Activated CD4-positive, alpha-beta memory T cell treated with anti-CD3 and anti-CD28 coated beads for 36 hours (primary cell): ENCODE measurements at places on chromosomes 2 and 18. TPM values are rescaled to one million over a fixed set of nuclear protein-coding genes. Genes with fewer than 3 reads are reported as not detected.

DNA sequence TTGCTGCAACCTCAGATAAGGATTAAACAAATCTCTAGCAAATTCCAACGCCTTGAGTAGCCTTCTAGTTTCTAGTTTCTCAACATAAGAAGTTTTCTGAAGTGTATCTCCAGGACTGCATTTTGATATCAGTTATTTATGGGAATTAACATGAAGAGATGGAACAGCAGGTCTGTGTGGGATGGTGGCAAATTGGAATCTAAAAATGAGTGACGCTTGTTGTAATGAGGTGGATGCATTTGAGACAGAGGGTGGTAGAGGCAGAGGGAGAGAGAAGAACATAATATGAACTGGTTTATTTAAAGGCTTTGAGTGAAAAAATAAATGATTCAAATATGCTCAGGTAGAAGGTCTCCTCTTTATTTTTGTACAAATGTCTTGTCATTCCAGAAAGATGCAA lies 446.8 kb upstream of the GCFC2 start:
- no peak for DNase-seq

DNA sequence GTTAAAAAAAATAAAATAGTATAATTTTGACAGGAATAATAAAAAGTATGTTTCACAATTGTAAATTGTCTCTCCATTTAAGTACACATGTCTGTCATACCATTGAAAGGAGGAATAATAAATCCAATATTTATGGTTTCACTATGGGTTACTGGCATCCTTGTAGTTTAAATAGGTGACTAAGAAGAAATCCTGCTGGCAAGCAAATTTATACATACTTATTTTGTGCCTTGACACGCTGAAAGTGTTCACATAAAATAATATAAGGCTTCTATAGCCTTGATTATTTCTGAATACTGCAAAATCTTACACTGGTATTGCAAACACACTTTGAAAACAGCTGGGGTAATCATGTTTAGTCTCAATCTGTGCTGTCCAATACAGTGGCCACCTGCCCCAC lies 138.3 kb upstream of the ETAA1 start:
- DNase-seq = no peak

SPP2 gene
- total RNA-seq = not detected

UGT1A1 gene
- not detected for total RNA-seq

KCNS3 gene
- total RNA-seq = 0.19 TPM

GPR45 gene
- not detected for total RNA-seq

GRCh38 chr2:50649626-50650402 lies 382.1 kb downstream of the NRXN1 start:
- DNase-seq = no peak

CYP27A1 gene
- total RNA-seq = 0.10 TPM

DNA sequence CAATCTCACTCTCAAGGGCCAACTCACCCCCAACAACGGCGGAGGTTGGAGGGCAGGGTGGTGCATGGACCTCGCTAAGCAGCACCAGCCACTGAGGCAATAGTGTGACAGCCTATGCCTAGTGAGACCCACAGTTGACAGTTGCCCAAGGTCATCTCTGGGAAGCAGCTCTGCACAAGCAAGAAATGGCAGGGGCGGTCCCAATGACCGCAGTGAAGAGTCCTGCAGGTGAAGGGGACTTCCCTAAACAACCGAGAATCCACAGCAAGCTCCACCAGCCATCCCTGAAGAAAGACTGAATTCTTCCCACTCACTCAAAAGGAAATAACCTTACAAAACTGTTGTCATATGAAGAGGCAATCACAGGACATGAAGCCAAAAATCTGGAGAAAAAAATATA lies 313.4 kb upstream of the ID2 start:
- DNase-seq = no peak

STPG4 gene
- total RNA-seq = not detected

DNA sequence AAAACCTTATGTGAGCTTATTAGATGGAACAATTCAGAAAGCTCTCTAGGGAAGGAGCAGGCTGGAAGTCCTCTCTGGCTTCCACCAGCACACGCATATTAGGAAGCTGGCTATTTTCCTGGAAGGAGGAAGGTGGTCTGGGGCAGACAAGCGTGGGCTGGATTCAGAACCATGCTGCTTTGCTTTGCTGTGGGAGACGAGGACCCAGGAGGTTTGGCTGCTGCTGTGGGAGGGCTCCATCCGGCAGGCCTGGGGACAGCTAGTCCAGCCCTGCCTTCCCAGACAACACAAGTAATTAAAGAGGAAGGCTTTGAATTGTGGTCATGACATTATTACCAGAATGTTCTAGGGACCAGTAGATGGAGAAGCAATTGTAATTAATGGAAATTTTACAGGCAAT lies 238.8 kb upstream of the MYT1L start:
- DNase-seq = no peak

GRCh38 chr2:51597086-51597485 lies 565.2 kb upstream of the NRXN1 start:
- DNase-seq = no peak

DNA sequence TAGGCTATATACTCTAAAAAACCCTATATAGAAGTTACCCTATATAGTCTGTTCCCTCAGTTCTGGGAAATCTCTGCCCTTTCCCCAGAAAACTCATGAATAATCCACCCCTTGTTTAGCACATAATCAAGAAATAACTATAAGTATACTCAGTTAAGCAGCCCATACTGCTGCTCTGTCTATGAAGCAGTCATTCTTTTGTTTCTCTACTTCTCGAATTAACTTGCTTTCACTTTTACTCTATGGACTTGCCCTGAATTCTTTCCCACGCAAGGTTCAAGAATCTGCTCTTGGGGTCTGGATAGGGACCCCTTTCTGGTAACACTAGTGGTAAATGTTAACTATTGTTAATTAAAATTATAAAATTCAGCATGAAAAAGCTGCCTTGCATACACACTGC lies 17.4 kb upstream of the AP1S3 start:
- DNase-seq = no peak

- no peak for DNase-seq
These were observed 46.8 kb upstream of the RNU4ATAC start for GRCh38 chr2:121483846-121484245.

DNA sequence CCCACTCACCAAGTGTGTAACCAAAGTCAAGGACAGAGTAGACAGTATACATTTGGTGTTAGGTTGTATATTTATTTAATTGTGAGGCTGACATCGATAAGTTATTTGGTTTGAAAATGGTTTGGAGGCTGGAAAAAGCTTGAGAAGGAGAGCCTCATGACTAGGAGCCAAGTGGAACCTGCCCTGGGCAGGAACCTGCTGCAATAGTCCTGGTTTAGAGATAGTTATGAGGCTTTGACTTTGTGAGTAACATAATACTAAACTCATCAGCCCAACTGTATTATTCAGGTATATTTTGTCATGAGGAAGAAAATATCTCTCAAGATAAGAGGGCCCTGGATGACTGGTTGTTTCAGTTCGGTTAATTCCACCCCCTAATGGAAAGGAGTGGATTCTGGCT lies 234.3 kb upstream of the CYRIA start:
- no peak for DNase-seq

GRCh38 chr18:8994603-8995002 lies 107.9 kb upstream of the NDUFV2 start:
- no peak for DNase-seq

DYSF gene
- not detected for total RNA-seq

ACADL gene
- total RNA-seq = not detected

GRCh38 chr2:63301481-63301880 lies 250.9 kb downstream of the OTX1 start:
- no peak for DNase-seq

TMEM182 gene
- 3.8 TPM for total RNA-seq

GRCh38 chr18:61612517-61612916 lies 279.3 kb downstream of the CDH20 start:
- no peak for DNase-seq

GRCh38 chr2:114729026-114729425 lies 286.6 kb downstream of the DPP10 start:
- DNase-seq = no peak

GRCh38 chr2:113260991-113261390 lies 17.7 kb downstream of the PAX8 start:
- DNase-seq = no peak
